ENCODE measurements at places on chromosomes 2 and 18.

DNA sequence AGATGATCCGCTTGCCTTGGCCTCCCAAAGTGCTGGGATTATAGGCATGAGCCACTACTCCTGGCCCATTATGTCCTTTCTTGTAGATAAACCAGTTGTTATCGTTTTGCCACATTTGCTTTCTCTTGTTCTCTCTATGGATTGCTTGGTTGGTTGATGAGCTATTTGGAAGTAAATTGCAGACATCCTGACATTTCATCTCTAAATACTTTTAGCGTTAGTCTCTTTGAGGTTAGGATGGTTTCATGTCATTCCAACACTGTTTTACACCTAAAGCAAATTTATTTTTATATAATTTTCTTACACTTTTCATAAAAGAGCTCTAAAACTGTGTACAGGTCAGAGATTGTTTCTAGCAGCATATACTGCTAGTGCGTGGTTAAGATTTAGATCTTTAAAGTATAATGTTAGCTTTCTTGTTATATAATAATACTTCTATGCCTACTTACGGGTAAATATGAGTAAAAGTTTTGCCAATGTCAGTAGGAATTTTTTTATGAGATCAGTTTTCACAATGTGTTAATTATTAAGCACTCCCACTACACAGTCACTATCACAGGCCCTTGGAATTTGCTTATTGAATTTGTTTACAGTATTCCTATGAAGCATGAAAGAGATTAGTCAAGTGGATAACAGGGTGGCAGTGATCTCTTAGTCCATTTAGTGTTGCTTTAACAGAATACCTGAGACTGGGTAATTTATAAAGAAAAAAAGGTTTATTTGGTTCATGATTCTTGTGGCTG, 10.3 kb downstream of the POLI start:
- DNase-seq, result no peak

- no peak for DNase-seq
Observed at GRCh38 chr2:11659851-11660250, 10.1 kb downstream of the NTSR2 start.

- no peak for DNase-seq
Observed at GRCh38 chr2:23134726-23135125, 250.3 kb upstream of the KLHL29 start.

GRCh38 chr2:238459081-238459629, 32.4 kb downstream of the ASB1 start:
- no peak for DNase-seq

DNA sequence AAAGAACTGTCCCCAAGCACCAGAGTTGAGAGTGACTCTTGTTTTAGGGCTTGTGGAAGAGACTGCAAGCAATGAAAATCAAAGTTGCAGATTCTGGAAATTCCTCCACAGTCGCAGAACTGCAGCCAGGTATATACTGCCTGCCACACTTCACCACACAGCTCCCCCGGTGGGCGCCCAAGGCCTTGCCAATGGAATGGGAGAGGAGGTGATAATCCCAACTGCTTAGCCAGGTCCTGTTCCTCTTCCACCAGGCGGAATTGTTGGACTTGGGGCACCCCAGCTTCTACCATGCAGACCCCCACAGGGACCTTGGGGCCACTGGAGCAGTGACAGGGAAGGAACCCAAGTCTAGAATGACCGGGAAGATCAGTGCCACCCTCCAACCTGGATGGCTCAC, 4.8 kb upstream of the PDIA6 start:
- no peak for DNase-seq

DNA sequence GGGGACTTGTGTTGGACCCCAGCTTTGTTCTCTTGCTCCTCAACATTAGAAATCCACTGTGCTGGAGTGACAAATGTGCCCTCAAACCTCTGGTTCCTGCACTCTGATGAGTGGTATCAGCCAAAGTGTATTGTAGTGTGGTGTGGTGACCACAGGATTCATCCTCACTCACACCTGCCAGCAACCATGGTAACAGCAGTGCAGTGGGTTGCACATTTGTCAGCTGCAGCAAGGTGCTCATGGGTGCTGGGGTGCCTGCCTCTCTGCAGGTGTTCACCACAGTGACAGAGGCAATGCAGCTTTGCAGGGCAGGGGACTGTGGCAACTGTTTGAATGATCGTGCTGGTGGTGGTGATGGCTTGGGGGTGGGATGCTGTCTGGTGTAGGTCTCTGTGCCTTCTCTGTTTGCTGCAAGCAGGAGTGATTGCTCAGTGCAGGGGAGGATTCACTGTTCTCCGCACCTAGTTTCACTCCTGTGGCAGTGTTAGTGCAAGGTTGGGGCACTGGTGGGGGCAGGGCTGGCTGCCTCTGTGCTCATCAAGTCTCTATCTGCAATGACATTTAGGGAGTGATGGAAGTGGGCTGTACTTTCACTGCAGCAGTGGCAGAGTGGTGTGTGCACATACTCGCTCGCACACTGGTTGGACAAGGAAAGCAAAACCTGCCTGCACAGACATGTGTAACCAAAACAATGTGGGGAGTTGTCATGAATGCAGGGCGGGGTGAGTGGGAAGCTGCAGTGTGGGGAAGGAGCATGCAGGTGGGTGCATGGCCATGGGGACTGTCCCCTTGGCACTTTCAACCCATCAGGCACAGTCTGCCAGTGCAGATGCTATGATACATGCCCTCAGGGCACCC, 301.1 kb downstream of the PIK3C3 start:
- no peak for DNase-seq

GRCh38 chr2:152467677-152468410, 132.9 kb downstream of the FMNL2 start:
- no peak for DNase-seq

DNA sequence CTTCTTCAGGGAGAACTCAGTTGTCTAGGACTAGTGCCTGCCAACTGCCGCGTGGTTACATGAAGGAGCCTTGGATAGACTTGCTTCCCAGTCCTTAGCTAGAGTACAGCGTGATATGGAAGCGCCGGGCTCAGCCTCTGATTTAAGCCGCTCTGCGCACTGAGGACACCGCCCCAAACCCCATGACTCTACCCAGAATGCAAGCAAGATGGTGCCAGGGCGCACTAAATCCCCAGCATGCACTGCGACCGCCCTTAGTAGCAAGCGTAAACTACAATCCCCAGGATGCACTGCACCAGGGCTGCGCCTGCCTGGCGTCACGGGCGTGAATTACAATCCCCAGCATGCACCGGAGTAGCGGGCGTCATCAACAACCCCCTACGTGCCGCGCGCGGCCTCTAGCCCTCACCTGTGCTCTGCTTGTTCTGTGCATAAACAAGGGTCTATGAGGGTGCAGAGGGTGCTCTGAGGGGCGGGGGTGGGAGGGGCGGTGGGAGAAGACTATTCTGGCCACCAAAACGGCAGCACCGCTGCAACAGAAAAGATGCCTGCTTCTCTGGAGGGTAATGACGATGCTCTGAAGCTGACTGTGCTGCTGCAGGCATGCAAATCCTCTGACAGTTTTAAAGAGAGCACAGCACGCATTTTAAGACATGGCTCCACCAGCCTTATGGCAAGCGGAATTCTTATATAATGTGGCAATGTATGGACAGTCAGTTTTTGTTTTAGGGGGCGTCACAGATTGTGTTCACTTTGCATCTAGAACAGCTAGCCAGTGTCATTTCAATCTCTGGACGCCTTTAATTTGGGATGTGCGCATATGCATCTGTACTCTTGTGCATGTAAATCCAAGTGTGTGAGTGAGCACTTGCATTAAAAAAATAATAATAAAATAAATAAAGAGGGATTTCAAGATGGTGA, 282.5 kb upstream of the MYT1L start:
- DNase-seq, result peak; percentile 89

GRCh38 chr18:21084511-21085078, 27.0 kb downstream of the ROCK1 start:
- DNase-seq, result no peak

- DNase-seq, result no peak
Observed at GRCh38 chr2:46699934-46700256, 215.7 kb downstream of the MCFD2 start.

- no peak for DNase-seq
Observed at GRCh38 chr2:73333564-73333963, 40.2 kb upstream of the EGR4 start.

- DNase-seq, result no peak
Observed at GRCh38 chr2:121664086-121664485, 14.8 kb upstream of the CLASP1 start.

Data from endothelial cell (in vitro differentiated cells).